ENCODE measurements at places on chromosomes 2 and 18.

DNA sequence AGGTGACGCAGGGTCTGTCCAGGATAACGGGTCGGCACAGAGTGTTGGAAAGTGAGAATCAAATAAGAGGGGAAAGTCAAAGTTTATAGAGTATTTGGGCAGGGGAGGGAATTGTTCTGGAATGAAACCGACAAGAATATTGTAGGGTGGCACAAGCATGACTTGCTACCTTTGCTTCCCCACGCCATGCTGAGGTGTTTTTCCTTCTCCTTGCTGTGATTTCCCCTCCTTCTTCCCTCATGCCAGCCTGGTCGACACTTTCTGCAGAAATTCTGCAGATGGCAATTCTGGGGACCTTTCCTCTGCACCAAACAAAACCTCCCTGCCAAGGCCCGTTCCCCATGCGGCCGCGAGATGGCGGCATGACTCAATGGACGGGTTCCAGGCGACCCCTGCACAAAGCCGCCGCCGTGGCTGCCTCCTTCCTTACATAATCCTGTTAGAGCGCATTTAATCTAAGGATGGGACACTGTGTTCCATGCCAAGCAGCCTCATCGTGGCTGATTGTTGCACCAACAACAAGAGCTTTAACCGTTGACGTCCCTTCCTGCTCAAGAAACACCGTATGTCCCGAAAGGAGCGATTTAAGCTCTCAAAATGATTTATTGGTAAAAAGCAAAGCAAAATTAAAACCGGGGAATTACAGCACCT, at the start of gene MRO:
Gene MRO (minus strand): TSS at position 289 of the 651 bp plus-strand sequence. CDS start 10,616 bp downstream, outside the sequence.
- peak; percentile 85 for DNase-seq

DNA sequence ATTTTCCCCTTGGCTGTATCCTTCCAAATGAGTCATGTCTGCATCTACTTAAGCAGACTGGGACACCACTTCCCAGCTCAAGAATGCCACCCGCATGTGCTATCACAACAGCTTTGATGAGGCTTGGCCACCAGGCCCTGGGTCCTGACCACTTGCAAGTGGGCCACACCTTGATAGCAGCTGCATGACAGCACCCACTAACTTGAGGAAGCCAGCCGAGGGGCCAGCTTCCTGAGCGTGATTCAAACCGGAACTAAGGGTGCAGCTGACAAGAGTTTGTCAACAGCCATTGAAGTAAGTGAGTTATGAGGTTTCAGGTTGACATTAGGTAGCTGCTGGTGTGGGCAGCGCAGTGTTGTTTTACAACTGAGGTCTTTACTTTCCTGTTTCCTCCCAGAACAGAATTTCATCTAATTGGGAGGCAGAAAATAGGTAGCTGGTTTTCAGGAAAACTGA, 54.4 kb downstream of the EPHA4 start:
- peak; percentile 92 for DNase-seq

- peak; percentile 43 for DNase-seq
Observed at GRCh38 chr18:32271672-32272208, 81.9 kb downstream of the MEP1B start.

DNA sequence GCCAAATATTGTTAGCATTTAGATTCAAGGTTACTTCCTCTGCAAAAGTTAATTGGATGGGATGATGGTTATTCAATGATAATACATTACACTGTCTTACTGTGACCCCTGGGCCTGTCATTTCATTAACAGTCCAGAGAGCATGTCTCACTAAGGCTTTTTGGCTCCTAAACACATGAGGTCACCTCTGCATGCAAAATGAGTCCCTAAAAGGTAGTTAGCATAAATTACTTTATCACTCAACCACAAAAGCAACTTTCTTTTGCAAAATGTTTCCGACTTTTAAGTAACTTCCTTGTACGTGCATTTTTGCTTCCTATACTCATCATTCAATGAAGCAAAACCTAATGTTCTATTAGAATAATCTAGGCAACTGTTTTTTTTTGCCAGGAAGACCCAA, 16.8 kb upstream of the AGFG1 start:
- DNase-seq: no peak

DNA sequence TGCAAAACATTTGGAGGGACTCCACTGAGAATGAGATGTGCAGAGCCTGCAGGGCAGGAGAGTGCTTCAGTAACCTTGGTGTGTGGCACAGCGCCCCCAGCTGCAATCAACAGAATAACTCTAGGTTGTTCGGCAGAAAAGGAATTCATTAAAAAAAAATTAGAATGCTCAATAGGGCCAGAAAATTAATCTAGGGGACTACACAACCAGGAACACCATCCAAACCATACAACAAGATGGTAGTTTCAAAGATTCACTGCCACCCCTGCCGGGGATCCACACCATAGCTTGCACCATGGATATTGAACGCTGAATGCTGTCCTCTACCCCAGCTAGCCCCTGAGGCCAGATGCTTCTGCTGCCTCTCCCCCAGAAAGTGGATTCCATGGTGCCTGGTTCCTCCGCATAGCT, 50.1 kb downstream of the THUMPD2 start:
- peak; percentile 37 for DNase-seq

GRCh38 chr2:78009289-78009688, 487.1 kb upstream of the LRRTM4 start:
- no peak for DNase-seq

DNA sequence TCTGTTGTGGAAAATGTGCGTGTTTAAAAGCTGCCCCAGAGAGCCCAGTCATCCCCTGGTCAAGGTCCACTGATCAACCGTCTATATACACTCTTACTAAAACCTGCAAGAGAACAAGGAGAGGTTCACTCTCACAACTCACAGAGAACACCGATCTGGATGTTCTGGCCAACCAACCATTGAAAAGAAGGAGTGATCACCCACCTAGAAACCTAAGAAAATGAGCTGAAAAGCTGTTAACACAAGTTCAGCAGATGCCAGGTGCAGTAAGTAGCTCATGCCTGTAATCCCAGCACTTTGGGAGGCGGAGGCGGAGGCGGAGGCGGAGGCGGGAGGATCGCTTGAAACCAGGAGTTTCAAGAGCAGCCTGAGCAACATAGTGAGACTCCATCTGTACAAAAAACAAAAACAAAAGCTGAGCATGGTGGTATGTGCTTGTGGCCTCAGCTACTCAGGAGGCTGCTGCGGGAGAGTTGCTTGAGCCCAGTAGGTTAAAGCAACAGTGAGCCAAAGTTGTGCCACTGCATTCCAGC, 14.5 kb downstream of the ATG16L1 start:
- no peak for DNase-seq

DNA sequence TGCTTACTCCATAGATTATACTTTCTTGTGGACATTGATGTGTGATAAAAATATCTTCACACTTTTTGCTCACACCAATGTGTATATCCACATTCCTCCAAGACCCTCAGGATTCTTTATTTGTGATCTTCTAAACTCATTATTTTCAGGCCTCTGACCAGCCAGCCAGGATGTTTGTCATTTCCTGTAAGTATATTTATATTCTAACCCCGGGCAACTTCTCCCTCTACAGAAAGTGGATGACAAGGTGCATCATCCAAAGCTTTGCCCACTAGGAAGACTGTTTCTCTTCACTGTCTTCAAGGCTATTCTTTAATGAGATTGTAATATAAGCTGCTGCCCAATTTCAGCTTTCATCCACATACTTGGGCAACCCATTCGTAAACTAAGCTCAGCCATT, 3.6 kb upstream of the CWC22 start:
- DNase-seq: no peak

DNA sequence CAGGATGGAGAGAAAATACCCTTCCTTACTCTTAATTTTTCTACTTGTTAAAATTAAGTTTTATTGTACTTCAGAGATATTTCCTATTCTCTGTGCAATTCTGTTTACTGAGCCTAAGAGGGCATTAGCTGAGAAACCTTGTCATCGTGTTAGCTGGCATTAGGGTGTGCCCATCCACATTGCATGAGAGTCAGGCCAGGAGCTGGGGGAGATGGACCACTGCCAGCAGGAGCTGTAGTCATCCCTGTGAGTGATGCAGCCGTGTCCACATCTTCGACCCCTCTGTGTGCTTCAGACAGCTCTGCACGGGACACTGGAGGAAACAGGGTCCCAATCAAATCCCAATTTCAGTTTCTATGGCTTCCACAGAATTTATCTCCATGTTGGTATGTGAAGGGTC, 34.2 kb downstream of the ABCA12 start:
- no peak for DNase-seq

GRCh38 chr18:44856157-44856556, 175.5 kb downstream of the SETBP1 start:
- DNase-seq: no peak

GRCh38 chr2:85785027-85785822, 31.4 kb downstream of the ATOH8 start:
- DNase-seq: no peak

- DNase-seq: no peak
Observed at GRCh38 chr2:12617366-12617765, 99.4 kb upstream of the TRIB2 start.

DNA sequence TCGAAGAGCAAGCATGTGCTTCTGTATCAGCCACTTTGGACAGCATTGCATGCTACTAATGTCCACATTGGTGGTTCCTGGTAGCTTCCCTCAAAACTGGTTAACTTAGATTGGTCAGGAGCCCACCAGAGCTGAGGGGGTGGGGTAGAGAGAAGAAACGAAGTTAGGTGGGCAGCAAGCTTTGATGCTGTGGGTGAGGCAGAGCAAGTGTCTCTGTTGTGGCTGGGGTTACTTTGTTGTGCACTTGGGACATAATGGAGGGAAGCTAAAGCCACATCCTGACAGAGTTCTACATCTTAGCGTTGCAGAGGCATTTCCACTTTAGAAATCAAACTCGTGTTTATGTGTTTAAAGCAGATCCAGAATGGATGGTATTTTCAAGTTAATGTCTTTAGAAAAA, 82.7 kb downstream of the FAM168B start:
- no peak for DNase-seq

DNA sequence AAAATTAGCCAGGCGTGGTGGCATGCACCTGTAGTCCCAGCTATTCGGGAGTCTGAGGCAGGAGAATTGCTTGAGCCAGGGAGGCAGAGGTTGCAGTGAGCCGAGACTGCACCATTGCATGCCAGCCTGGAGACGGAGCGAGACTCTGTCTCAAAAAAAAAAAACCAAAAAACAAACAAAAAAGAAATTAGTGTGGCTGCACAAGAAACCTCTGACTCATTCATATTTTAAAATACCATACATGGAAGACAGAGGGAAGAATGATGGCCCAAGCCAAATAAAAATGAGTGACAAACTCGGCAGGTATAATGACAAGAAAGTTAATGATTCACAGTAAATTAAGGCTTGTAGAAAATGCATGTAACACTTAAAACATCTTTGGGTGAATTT, 875.8 kb downstream of the EPHA4 start:
- DNase-seq: no peak

DNA sequence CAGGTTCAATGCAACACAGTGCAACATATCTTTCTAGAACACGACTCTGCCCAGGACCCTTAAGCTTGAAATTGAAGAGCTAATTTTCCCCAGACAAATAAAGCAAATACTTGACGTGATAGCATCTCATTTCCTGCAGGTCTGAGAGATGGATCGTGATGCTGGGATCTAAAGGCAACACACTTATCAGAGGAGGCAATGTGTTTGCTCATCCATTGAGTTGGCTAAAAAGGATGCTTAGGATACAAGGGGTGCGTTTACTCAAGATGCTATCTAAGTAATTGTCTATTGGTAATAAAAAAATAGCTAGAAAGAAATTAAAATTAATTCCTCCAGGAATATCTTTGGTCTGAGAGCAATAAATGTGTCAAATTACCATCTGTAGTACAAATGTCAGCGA, 129.0 kb downstream of the SOCS6 start:
- DNase-seq: no peak

DNA sequence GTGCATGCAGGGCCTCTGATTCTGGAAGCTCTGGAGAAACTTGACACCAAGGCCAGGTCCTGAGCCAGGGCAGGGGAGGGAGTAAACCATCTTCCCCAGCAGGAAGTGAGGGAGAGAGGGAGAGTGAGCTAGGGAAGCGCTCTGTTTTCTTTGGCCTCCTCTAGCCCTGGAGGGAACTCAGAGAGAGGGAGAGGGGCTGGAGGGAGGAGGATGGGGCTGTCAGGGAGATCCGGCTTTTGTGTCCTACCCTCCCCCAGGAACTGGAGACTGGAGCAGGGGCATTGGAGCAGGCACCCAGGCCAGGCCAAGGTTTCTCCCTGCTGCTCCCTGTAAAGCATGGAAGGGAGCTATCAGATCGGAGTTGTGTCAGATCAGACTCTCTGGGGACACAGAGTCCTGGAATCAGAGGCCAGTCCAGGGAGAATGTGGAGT, 22.7 kb upstream of the PKDCC start:
- no peak for DNase-seq

DNA sequence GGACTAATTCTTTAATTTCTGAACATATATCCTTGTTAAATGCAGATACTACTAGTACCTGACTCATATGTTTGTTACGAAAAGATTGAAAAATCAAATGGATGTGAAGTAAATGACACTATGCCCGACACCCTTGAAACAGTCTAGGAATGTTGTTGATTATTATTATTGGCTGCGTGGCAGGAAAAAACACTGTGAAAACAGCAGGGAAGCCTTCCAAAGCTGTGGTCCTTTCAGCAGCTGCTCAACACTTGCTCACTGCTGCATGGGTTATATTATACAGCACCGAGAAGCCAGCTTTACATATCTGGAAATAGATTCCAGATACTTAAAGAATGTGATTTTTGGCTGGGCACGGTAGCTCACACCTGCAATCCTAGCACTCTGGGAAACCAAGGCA, 26.5 kb downstream of the CRYGD start:
- no peak for DNase-seq

DNA sequence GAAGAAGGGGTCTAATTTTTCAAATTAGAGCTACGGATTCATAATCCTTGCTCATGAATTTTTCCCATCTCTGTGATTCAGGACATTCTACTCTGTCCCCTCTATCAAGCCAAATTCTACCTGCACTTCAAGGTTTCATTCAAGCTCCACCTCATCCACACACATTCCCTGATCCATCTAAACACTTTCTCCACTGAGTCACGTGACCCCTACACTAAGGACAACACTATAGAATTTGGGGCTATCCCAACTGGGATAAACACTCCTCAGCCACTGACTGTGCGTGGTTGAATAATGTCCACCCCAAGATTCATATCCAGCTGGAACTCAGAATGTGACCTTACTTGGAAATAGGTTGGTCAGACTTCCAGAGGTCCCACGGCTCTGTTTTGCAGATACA, 159.9 kb upstream of the ACVR2A start:
- no peak for DNase-seq

DNA sequence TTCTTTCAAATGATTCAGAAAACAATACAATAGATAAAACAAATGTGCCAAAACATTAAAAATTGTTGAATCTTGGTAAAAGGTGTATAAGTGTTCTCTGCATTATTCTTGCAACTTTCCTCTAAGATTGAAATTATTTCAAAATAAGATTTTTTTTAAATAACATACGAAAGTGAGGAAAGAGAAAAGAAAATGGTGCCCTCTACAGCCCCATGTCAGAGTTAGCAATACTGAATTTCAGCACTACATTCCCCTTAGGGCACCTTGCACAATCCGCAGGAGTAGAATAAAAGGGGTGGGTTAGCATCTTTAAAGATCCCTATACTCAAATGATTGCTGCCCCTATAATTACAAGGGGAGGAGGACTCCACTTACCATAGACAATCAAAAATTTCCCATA, 433.7 kb downstream of the BCL11A start:
- no peak for DNase-seq

- no peak for DNase-seq
Observed at GRCh38 chr2:103875131-103875530, 978.8 kb upstream of the POU3F3 start.

All from activated CD4-positive, alpha-beta T cell treated with anti-CD3 and anti-CD28 coated beads, Interleukin-10, Interleukin-2, amounts not matched to agents 100 ng/mL and 50 ng/mL, durations not matched to agents 16 hours and 8 hours (primary cell).